ENCODE measurements at places on chromosomes 6 and 20. TPM values are rescaled to one million over a fixed set of nuclear protein-coding genes. Genes with fewer than 3 reads are reported as not detected.

TCP11 gene
- not detected for total RNA-seq

GNMT gene
- total RNA-seq: 0.09 TPM

EDN3 gene
- total RNA-seq: not detected

PHACTR1 gene
- total RNA-seq: 4.1 TPM

TPBG gene
- total RNA-seq: 4.9 TPM

CTNNBL1 gene
- total RNA-seq: 50.4 TPM

PNPLA1 gene
- not detected for total RNA-seq

GSTA1 gene
- not detected for total RNA-seq

ANKRD66 gene
- total RNA-seq: not detected

BRD2 gene
- total RNA-seq: 63.6 TPM

CLVS2 gene
- under 0.01 TPM for total RNA-seq

LGSN gene
- total RNA-seq: not detected

ORC3 gene
- total RNA-seq: 11.9 TPM

PRPH2 gene
- total RNA-seq: 0.19 TPM

CFAP61 gene
- not detected for total RNA-seq

ULBP2 gene
- 6.9 TPM for total RNA-seq

CD93 gene
- 442 TPM for total RNA-seq

GPX5 gene
- not detected for total RNA-seq

TMEM242 gene
- 5.5 TPM for total RNA-seq

SAYSD1 gene
- 8.9 TPM for total RNA-seq

FBXO5 gene
- total RNA-seq: 6.9 TPM

PTGIS gene
- total RNA-seq: 1.5 TPM

EGFL8 gene
- total RNA-seq: 2.5 TPM

BPI gene
- not detected for total RNA-seq

OTOR gene
- total RNA-seq: not detected

Measured in endothelial cell of coronary artery (primary cell).